ENCODE measurements at places on chromosomes 12 and 14.

DNA sequence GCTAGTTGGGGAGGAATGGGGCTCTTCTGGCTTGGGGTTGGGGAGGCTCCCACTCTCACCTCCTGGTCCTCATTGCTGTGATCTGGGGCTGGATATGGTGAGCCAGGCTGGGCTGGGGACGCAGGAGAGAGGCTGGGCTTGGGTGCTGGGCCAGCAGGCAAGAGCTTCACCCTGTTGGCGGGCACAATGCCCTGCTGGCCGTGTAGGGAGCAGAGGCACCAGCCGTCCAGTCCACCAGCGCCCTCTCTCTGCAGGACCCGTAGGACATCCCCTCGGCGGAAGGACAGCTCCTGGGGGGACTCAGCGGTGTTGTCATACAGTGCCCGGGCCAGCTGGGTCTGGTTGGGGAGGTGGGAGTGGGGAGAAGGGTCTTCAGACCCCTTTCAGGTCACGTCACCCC, 4.5 kb downstream of the EFS start:
- no peak for DNase-seq

DNA sequence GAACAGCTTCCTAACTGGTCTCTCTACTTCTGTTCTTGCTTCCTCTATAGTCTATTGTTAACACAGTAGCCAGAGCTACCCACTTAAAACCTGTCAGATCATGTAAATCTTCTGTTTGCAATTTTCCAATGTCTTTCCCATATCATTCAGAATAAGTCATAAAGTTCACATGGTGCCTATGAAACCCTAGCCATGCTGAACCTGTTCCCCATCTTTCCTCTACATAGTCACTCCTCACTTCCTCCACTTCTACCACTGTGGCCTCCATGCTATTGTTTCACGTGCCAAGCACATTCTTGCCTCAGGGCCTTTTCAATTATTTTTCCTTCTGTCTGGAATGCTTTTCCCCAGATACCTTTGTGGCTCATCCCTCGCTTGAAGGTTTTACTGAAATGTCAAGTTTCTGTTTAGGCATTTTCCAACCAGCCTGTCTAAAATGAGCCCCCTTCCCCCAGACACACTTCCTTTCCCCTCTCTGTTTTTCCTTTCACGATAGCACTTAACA, 132.1 kb downstream of the DYRK2 start:
- DNase-seq = no peak

DNA sequence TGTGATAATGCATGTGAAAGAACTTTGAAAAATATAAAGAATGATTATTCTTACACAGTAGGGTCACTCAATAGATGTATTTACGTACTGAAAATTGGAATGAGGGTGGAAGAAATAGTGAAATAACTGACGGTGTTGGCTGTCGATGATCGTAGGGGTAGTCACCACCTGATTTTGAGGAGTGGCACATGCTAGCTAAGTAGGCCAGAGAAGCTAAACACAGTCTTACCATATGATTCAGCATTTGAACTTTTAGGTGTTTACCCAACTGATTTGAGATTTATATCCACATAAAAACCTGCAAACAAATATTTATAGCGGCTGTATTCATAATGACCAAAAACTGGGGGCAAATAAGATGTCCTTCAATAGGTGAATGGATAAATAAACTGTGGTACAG, 47.6 kb upstream of the HIF1A start:
- DNase-seq = no peak

DNA sequence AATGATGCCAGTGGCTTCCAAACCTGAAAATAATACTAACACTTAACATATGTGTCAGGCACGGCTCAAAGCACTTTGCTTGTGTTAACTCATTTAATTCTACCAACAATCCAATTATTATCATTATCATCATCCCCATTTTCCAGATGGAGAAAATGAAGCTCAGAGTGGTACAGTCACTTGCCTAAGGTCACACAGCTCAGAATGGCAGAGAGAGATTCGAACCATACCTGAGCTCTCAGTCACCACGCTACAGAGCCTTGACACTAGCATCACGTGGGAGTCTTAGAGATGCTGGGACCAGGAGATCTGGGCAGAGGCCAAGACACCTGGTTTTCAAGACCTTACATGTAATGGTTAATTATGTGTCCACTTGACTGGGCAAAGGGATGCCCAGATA, 34.2 kb downstream of the DHX37 start:
- DNase-seq = no peak

GRCh38 chr12:122951979-122952892, 14.0 kb downstream of the ABCB9 start:
- DNase-seq = peak; percentile 80

DNA sequence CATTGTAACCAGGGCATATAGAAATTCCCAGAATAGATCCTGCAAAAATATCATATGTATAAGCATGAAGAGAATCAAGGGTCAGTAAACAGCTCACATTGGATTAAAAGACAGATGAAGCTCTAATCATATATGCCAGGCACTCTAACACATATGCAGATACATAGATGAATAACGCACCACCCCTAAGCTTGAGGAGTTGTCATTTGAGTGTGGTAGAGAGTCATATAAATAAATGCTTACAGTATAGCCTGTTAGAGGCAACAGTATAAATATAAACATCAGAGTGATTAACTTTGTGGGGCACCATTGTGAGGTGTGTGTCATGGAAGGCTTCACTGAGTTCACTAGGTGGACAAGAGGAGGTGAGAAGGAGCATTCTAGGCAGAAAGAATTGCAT, 346.7 kb upstream of the PRICKLE1 start:
- DNase-seq = no peak

GRCh38 chr12:81968421-81968820, 209.3 kb upstream of the PPFIA2 start:
- DNase-seq = no peak

GRCh38 chr12:108418164-108418890, 79.2 kb upstream of the CMKLR1 start:
- no peak for DNase-seq

DNA sequence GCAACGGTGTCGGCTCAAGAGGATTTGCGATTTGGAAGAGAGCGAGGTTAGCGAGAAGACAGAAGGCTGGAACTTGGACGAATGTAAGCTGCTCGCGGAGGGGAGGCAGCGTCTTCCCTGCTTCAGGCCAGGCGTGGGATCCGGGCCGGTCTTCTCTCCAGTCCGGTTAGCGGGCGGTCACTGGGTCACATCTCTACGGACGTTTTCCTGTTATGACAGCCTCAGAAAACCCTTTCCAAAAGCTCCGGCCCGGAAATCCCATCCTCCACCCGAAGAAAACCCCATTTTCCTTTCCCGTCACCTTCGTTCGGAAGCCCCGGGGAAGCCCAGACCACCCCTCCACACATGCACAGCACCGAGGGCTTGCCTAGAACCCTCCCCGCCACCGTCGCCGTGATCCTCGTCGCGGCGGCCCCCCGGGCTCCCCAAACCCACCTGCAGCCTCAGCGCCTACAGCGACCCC, 268 bp downstream of the NDUFB1 start:
- peak; percentile 47 for DNase-seq

DNA sequence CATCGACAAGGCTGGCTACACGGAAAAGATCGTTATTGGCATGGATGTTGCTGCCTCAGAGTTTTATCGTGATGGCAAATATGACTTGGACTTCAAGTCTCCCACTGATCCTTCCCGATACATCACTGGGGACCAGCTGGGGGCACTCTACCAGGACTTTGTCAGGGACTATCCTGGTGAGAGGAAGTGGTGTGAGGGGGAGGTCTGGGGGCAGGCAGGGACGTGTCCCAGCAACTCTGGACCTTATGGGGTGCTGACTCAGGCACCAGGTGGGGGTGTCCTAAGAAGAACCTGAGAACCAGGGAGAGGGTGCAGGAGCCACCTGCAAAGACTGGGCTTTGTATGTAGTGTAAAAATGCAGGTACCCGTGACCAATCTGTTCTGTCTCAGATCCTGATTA, 5.2 kb downstream of the ENO2 start:
- no peak for DNase-seq

DNA sequence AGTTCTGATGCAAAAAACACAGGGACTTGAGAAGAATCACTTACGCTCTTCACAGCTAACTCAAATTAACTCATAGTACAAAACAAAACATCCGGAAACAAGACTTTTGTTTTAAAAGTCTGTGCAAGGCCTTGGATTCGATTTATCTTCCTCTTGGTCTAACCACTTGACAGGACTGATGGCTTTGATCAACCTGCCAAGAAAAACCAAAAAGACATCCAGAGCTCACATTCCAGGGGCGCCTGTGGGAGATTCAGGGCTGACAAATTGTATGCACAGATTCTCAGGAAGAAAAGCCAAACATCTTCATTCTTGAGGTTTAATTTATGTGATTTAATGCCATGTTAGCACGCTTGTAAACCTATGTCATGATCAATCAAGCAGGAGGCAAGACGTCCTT, 129.1 kb upstream of the TMCC3 start:
- DNase-seq = peak; percentile 76

DNA sequence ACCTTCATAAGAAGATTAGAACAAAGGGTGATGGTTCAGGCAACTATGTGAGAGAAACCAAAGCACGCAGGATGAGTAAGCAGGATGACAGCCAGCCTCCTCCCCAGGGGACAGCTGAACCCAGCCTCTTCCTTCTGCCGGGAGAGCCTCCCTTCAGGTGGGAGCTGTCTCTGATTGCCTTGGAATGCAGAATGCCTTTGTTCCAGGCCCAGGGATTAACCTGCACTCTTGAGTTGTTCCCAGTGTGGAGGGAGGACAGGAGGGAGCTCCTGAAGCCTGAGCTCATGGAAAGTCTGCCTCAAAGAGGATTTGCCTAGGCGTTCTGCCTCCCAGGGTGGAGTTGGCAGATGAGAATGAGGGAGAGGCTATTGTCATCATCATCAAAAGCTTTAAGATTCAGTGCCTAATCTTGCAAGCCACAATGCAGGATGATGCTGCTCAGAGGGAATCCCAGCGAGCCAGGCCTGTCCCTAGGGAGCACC, 3.6 kb upstream of the KRT6A start:
- peak; percentile 97 for DNase-seq

DNA sequence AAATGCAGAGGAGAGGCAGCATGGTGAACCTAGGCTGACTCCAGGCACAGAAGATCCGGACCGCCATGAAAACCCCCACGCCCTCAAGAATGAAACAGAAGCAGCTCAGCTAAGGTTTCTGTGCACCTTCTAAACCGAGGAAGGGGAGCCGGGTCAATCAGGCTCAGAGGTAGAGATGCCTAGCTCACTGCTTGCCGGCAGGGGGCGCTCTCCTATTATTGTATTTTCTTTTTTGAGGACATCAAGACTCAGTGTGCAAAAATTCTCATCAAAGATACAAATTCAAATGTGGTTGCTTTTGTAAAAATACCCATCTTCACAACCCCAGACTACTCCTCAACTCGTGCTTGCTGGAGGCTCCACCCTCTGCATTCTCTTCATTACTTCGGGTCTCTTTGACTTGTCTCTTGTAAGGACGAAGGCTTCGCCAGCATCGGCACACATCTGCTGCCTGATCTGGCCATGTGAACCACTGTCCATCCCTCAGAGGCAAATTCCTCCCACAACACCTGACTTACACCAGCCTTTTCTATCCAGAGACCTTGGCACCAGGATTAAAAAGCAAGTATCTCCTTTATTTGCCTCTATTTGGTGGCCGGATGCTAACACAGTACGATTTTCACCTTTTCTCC, 33.4 kb upstream of the RNASE3 start:
- peak; percentile 67 for DNase-seq

- no peak for DNase-seq
Observed at GRCh38 chr12:2653461-2653965, 141.3 kb upstream of the FKBP4 start.

DNA sequence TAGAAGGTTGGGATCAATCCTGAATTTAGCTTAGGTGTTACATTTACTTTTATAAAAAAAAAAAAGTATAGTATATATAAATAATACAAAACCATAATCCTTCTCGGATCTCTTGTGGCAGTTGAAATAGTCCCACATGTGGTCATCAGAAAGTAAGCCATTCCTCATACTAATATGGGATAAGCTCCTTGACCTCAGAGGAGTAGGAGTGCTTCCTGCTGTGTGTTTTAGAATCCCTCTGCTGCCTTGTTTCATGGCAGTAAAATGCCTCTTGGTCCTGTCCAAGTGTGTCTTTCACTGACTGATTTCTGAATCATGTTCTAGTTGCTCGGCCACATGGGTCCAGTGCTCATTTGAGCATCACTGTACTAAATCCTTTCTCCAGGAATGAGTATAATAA, 117.0 kb downstream of the NTN4 start:
- no peak for DNase-seq

DNA sequence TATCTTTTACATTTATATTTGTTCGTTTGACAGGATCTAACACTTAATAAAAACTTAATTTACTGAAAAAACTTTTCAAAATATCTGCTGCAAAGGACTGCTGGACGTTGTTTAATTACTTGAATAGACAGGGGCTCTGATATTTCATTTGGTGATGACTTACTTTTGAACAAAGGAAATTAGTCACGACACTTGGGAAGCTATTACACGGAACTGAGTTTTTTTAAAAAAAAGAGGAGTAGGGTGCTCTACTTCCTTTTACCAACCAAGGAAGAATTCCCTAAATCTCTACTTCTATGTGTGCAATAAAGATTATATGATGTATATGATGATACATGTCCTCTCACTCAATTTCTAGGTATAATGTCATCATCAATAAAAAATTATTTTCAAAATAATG, 4.7 kb downstream of the FGD6 start:
- no peak for DNase-seq

GRCh38 chr12:62260733-62261683, 804 bp downstream of the USP15 start:
- DNase-seq = peak; percentile 52

DNA sequence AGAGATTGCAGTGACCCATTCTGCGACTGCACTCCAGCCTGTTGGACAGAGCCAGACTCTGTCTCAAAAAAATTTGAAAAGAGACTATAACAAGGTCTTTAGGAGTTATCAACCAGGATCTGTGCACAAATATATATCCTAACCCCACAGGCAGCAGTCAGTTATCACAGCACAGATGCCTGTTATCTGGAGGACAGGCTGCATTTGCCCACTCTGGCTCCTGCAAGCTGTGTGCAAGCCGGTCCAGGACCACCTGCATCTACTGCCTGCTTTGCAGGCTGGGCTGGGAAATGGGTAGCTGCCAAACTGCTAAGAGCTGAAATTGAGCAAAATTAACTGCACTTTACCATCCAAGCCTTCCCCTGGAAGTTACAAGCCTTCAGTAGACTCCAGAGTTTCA, 21.4 kb upstream of the RCOR1 start:
- no peak for DNase-seq

- DNase-seq = no peak
Observed at GRCh38 chr14:101022121-101022520, 118.6 kb upstream of the RTL1 start.

- DNase-seq = peak; percentile 19
Observed at GRCh38 chr12:34526946-34527345, 504.6 kb downstream of the ALG10 start.

Measured in cardiac fibroblast (primary cell).